ENCODE measurements at places on chromosomes 7 and 10.

DNA sequence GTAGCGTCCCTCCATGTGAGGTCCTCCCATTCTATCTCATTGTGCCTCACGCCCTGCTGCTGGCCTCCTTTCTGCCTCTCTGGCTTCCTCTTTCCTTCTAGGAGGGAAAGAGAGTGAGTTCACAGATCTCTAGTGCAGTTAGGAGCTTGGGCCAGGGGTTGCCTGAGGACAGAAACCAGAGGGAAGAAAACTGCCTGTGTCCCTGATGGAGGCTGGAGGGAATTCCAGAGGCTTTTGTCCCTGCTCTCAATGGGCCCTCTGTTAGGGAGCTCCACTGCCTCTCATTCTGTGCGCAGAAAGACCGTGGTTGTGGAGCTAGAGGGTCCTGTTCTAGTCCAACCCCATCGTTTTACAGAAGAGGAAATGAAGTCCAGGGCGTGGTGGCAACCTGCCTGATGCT lies 4.6 kb downstream of the MARVELD1 start:
- no peak for DNase-seq

DNA sequence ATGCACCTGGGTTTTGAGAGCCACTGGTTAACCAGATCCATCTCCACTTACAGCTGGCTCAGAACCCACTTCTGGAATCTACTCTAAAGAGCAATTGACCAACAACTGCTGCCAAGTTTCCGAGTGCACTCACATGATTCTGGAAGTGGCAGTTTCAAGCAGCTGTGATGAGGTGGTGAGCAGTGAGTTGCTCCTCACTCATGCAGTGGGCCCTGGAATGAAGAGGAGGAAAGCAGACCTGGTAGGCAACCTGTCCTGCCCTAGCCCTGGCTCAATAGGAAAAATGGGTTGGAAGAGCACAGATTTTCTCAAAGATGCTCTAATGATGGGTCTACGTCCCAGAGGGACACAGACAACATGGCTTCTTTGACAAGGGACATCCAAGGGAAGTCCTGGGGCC lies 70.7 kb upstream of the NPY start:
- no peak for DNase-seq

GRCh38 chr7:130157700-130158099 lies 47.5 kb downstream of the TMEM209 start:
- no peak for DNase-seq

DNA sequence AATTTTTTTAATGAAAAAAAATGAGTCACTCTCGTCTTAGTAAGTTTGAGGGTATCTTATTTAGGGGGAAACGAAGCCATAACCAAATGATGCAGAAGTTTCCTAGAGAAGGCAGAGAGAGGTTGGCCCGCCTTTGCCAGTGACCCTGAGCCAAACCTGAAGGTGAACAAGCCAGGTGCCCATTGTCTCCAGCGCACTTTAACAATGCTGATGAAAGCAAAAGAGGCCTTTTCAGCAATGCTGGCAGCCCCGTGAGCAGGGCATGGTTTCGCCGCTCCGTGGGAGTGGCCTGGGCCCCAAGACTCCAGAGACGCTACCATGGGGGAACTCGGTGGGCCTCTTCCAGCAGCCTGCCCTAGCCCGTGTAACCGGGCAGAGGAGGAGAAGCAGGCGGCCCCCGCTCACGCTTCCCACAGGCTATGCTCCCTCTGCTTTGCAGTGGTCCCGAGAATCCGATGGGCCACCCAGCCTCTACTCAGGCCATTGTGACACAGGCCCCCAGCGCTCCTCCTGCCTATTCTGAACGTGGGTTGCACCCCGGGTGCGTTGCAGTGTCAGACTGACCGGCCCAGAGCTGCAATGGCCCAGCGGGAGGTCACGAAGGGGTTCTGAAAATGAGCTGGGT lies 14.0 kb upstream of the UNCX start:
- no peak for DNase-seq

DNA sequence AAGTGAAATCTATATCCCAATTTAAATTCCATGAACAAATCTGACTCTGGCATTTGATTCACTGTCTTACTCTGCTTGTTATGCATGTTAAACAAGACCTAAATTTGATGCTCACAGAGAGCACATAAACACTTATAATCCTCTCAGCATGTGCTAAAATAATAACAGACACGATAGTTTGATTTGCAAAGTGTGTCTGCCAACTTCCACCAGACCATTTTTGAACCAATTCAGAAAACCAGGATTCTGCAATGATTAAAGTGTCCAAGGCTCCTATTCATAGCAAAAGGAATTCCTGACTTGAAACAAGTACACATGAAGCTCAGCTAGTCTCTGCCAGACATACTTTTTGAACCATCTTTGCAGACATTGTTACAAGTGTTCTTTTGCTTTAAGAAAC lies 11.2 kb downstream of the RBM20 start:
- no peak for DNase-seq

DNA sequence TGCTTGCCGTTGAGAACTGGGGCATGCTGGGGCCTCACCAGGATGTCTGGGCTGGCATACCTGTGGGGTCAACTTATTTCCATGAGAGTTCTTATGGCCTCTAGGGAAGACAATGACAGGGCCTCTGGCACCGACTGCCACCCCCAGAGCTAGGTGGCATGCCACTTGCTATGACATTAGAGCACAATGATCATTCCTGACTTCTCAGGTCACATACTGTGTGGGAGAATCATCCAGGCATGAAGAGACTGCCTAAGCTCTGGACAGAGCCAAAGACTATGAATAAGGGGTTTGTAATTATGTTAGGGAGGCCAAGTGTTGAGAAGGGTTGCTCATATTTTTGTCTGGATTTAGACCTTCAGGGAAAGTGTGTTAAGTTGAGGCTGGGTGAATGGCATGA lies 97.5 kb downstream of the PTPN20 start:
- no peak for DNase-seq

DNA sequence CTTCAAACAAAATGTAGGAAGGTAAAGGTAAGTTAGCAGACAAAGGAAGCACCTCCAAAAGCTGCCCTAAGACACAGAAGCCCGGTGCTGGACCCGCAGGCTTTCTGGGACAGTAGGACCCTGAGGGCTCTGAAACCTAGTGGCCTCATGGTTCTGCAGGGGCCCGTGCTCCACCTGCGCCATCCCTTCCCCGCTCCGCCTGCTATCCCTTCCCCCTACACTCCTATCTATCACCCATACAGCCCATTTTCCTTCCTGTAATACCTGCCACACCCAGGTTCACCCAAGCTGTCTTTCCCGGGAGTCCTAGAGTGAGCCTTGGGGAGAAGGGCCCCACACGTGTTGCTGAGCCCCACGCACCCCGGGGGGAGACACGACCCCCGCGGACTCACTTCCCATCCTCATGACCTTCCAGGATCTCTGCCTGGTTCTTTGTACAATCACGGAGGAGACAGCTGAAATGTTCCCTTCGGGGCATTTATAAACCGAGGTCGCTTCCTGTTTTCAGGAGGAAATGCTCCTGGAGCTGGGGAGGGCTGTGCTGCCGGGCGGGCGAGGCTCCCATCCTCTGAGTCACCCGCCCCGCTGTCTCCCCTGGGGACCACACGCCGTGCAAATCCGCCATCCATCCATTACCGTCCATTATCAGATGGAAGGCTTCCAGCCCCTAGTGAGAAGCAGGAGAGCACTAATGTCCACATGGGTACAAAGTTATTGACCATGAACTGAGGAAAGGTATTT lies 251.7 kb upstream of the PITRM1 start:
- DNase-seq: no peak

DNA sequence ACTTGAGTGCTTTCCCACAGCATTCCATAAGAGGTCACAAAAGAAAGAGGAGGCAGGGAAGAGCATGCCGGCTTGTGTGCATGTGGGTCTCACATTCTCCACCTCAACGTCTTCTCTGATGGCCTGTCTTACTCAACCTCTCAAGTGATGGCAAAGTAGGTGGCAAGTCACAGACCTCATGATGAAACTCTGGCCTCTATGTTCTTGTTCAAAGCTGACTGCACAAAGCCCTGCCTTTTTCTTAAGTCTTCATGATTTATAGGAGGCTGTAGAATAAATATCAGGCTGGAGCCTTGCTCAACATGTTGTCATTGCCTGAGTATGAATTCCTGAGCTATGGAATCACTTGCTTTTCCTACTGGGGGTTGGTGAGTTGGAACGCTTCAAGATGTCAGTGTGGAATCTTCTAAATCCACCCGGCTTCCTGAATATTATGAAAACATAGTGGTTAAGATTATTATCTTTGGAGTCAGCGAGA lies 213.6 kb upstream of the INHBA start:
- DNase-seq: no peak

DNA sequence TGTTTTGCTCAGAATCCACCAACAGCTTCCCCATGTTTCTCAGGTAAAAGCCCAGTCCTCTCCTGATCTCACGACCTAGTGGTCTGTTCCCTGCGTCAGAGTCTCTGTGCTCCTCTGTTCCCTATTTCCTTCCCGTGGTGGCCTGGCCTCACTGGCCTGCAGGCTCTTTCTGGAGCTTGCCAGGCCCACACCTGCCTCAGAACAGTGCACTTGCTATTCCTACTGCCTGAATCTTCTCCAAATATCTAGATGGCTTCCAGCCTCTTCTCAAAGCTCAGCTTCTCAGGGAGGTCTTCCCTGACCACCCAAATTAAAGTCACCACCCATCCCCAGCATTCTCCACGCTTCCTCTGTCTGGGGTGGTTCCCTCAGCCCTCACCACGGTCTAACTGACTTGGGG lies 165.3 kb downstream of the USP6NL start:
- no peak for DNase-seq

DNA sequence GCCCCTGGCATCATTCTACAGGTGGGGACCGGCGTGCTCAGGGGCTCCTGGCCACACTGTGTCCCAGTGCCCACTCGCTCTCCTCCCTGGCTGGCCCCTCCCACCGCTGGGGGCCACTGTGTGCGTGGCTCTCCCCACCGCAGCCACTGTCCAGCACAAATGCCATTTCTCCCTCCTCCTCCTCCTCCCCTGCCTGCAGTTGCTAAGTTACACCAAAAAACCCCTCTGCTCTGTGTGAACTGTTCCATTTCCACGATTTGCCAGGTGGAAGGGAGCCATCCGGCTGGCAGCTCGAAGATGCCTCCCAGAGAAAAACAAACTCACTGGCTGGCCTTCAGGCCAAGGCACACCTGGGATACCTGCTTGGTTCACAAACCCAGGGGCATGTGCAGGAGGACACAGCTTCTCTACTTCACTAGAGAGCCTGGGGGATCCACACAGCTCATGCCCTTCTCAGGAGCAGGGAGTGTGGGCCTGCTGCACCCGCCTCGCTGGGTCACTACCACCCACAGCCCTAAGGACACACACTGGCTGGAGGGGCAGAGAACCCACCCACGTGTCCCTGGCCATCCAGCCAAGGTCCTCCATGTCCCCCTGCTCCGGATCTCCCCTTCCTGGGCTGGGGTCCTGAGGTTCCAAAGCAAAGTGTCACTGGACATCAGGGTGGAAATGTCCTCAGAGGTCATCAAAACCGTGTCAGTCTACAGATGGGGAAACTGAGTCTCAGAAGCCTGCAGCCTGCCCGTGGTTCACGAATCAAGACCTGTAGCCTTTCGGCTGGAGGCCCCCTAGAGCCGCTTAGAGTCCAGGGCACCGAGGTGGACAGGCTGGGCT lies 1.7 kb downstream of the RASGEF1A start:
- no peak for DNase-seq

DNA sequence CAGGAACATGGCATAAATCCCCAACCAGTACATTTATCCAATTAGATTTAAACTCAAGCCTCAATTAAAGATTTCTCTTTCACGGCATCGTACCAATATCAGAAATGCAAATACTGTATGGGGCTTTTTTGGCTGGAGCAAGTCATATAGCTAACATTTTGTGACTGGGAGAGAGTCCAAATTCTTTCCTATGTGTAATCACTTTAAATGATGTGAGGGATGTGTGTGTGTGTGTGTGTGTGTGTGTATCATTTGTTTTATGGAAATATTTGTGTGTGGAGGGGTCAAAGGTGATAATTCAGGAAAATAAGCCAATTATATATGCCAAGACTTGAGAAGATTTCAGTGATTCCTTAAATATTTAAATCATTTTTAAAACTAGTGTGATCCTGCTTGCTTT lies 196.6 kb downstream of the TRIL start:
- no peak for DNase-seq

DNA sequence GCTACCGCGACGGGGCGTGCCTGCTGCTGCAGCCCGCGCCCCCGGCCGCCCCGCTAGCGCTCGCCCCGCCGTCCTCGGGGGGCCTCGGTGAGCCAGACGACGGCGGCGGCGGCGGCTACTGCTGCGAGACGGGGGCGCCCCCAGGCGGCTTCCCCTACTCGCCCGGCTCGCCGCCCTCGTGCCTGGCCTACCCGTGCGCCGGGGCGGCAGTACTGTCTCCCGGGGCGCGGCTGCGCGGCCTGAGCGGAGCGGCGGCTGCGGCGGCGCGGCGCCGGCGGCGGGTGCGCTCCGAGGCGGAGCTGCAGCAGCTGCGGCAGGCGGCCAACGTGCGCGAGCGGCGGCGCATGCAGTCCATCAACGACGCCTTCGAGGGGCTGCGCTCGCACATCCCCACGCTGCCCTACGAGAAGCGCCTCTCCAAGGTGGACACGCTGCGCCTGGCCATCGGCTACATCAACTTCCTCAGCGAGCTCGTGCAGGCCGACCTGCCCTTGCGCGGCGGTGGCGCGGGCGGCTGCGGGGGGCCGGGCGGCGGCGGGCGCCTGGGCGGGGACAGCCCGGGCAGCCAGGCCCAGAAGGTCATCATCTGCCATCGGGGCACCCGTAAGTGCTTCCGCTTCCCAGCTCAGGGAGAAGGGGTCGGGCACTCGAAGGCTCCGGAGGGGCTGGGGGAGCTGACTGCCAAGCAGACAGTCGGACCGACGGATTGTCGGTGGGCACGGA lies 761 bp downstream of the PTF1A start:
- DNase-seq: no peak

DNA sequence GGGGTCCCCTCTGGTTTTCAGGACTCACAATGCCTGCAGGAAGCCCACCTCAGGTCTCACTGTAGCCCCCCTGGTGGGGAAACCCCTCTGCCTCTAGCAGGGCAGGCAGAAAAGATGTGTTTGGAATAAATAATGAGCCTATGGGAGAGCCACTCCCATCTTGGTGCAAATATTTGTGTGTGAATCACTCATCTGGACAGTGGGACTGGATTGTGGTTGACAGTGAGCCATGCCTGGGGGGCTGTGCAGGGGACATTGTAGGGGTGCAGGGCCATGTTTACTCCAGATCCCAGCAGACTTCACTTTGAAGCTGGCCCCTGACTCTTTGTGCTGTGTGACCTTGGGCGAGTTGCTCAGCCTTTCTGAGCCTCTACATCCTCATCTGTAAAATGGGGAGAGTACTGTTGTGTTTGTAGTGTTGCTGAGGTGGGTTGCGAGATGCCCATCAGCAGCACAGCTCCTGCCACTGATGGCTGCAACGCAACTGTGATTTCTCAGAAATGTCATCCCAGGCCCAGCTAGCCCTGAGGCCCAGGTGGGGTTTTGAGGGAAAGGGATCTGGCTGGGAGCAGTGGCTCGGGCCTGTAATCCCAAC lies 20.7 kb downstream of the GTF2IRD1 start:
- no peak for DNase-seq

Data from NCI-H187 treated with DMSO at 0.1 percent for 48 hours (cell line).